ENCODE measurements at places on chromosomes 11 and 22.
A peak's percentile ranks its signal among the peaks of the same experiment; 100 is the strongest.

- no peak for DNase-seq
Observed at GRCh38 chr11:122732342-122733315, 77.1 kb downstream of the UBASH3B start.

GRCh38 chr22:30056015-30056414, 24.2 kb upstream of the HORMAD2 start:
- DNase-seq = no peak

GRCh38 chr11:33598426-33599069, 102.1 kb downstream of the C11orf91 start:
- no peak for DNase-seq

DNA sequence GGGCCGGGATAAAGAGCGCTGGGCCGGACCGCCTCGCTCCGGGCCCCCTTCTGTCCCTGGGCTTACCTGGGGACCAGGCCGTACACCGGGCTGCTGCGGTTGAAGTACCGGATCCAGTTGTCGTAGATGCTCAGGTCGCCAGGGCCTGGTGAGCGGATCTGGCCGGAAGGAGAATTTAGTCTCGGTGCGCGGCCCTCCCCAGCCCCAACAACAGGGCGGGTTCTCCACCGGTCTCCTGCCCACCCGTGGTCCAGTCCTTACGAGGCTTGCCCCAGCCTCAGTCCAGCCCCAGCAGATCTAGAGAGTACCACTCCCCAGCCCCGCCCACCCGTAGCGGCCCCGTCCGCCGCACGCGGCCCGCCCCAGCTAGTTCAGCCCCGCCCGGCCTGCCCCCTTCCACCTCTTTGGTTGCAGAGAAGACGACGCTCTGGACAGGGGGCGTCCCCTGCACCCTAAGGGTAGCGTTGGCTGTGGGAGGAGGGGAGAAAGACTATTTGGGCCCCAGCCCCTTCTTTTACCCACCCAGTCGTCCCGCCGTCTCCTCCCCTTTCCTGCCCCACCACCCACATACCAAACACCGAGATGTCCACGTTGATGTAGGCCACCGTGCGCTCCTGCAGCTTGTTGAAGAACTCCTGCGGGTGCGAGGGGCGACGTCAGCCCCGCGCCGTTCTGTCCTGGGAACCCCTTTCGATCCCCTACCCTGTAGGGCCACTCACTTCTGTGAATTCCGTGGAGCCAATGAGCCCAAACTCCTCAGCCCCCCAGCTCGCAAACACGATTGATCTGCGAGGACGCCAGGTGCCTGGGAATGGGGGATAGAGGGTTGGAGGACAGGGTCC, 6.8 kb downstream of the SAC3D1 start:
- no peak for DNase-seq

DNA sequence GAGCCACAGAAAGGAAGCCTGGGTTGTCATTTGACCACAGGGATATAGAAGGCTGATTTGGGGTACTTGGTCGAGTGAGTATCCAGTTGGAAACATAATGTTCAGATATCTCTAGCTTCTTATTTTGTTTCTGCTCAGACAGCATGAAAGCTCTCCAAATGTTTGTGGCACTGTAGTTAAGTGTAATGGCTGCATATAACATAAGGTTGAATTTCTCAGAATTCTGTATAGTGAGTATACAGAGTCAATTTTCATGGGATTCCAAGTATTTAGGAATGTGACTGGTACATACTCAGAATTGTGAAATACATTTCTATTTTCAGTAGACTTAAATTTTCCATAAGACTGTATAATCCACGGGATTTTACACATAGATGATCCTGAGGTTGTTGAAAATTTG, 2102.1 kb upstream of the RAG2 start:
- no peak for DNase-seq

GRCh38 chr11:124170801-124171586, 12.2 kb upstream of the OR10D3 start:
- no peak for DNase-seq

DNA sequence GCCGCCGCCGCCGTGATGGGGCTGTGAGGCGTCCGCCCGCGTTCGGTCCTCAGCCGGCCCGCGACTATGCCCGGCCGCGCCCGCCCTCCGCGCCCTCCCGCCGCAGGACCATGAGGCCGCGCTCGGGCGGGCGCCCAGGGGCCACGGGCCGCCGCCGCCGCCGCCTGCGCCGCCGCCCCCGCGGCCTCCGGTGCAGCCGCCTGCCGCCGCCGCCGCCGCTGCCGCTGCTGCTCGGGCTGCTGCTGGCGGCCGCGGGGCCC, 215 bp downstream of the ZNRF3 start:
- DNase-seq = no peak

GRCh38 chr11:12508151-12508751, 130.9 kb downstream of the PARVA start:
- DNase-seq = no peak

GRCh38 chr11:116698080-116698479, 74.7 kb downstream of the BUD13 start:
- no peak for DNase-seq

- no peak for DNase-seq
Observed at GRCh38 chr11:35223371-35223796, 84.4 kb downstream of the CD44 start.

- DNase-seq = no peak
Observed at GRCh38 chr22:25120093-25120561, 79.5 kb upstream of the CRYBB3 start.

DNA sequence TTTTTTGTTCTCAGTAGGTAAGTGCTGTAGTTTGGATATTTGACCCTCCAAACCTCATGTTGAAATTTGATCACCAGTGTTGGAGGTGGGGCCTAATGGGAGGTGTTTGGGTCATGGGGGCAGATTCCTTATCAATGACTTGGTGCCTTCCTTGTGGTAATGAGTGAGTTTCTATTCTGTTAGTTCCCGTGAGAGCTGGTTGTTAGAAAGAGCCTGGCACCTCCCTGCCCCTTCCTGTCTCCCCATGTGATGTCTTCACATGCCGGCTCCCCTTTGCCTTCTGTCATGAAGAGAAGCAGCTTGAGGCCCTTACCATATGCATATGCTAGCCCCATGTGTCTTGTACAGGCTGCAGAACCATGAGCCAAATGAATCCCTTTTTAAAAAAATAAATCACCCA, 138.3 kb downstream of the TMEM135 start:
- no peak for DNase-seq

DNA sequence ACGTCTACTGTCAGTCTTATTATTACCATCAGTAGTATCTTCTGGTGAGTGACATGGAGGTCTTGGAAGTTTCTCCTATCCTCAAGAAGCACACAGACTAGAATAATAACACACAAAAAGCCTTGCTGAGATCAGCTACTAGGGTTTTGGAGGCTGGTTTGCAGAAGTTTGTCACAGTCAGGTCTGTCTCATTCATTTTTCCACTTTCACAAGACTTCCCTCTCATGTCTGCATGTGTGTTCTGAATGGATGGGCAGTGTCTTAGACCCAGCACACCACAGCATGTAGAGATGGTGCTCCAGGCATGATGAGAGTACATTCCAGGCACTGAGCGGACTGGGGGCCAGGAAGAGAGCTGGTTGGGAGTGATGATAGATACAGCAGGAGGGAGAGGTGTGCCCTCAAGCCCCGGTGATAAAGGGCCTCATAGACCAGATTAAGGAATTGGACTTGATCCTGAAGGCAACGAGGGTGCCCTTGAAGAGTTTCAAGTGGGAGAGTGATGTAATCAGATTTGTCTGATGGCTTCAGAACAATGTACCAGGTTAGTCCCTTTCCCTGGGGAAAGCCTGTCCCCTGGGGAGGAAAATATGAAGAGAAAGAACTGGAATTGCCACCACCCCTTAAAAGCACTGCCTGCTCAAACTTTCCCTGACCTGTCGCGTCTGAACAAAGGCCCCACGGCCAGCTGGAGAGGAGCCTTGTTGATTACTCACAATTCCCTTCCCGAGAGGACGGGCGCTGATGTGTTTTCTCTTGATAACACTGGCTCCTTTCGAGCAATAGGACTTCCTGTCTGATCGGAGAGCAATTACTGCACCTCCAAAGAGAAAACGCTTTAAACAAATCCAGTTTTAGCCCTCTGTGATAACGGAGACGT, 45.1 kb upstream of the LMO2 start:
- DNase-seq = no peak

GRCh38 chr11:66373265-66373664, 1.7 kb upstream of the SLC29A2 start:
- DNase-seq = no peak

DNA sequence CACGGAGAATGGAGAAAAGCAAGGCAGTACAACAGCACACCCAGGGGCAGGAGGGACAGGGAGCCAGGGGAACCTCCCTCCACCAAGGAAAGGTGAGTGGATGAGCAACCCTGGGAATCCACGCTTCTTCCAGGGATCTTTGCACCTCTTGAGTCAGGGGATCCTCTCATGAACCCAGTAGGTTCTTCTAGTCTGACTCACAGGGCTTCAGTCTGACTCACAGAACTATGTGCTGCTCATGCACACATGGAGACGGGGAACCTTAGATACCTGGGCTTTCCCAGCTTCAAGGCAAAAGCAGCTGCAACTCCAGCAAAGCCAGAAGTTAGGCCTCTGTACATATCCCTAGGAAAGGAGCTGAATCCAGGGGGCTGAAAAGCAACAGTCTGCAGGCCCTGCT, 1021.4 kb upstream of the TENM4 start:
- DNase-seq = no peak

- DNase-seq = no peak
Observed at GRCh38 chr11:104897891-104898684, at the start of gene CASP12. TSS of gene CASP12 (minus strand) at chr11:104898460.

DNA sequence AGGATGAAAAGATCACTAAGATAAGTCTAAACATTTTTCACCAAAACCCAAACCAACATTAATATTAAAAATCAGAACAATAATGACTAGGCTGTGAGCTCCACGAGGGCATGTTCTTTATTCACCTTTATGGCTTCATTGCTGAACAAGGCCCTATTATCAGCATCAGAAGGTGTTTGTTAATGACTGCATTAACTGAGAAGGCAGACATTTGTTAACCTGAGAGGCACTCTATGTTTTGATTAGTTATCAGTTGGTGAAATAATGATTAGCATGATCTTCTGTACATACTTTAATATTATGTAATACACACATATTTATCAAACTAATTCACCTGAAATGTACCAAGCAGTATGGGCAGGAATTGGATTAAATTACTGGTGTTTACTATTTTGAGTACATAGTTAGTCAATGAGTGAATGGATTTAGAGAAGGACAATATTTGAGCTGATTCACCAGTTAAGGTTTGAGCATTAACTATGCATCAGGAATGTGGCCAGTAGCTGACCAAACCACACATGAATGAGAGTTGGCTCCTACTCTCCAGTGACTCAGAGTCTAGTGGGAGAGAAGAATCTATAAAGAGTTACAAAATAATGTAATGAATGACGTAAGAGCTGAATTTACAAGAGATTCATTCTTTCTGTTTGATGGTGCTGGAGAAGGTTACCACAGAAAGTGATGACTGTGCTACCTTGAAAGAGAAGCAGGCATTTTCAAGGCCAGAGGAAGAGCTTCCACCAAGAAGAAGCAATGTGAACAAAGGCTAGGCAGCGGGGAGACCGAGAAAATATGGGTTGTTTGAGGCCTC, 6.7 kb downstream of the IL18 start:
- no peak for DNase-seq

- DNase-seq = no peak
Observed at GRCh38 chr22:35681454-35682052, 33.3 kb downstream of the APOL6 start.

GRCh38 chr22:30591588-30592359, at the start of gene PES1:
TSS of gene PES1 (minus strand) at chr22:30591910. CDS start at chr22:30591833, 77 bp downstream.
- peak; percentile 88 for DNase-seq

DNA sequence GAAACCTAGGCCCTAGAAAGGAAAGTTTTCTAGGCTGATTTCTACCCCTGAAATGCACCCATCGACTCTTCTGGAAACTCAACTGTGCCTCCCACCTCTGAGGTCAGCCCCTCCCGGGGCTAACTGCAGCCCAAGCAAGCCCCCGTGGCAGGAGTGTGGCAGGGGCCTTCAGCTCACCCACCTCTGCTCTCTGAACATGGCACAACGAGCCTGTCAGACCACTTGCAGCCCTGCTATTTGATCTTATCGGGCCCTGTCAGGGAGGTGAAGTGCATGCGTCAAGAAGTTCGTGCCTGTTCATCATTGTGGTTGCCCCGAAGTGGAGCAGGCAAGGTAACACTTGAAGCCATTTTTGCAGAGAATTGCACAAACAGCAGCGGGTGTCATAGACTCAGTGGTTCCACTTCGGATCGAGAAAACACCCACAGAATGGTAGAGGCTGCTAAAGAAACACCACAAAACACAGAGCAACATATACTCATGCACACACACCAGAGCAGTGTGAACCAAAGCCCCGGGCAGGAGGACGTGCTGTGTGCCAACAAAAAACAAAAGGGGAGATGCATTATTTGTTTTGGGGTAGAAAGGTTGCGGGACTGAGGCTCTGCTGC, 262.7 kb downstream of the ETS1 start:
- peak; percentile 63 for DNase-seq

DNA sequence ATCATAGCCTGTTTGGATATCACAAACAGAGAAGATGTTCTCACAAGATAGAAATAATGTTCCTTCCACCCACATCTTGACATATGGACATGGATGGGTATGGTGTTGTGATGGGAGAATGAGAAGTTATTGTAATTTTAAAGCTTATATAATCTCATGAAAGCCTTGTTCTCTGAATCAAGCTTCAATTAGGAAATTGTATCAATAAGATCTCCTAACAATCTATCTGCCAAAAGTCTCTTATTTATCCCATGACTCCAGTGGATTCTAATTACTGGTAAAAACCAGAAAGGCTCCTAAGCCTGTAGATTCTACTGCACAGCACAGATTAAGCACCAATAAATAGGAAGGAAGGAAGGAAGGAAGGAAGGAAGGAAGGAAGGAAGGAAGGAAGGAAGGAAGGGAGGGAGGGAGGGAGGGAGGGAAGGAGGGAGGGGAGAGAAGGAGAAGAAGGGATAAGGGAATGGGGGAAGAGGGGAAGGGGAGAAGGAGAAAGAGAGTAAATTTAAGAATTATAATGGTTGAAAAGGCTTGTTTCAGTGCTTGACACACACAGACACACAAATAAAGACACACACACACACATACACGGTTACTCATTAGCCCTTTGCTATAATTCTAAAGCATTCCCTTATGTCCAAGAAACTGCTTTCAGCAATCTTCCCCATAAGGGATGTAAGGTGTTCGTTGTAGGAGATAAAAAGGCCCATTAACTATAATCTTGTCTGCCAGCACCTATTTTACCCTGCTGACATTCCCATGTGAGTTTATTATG, 258.0 kb upstream of the API5 start:
- no peak for DNase-seq

DNA sequence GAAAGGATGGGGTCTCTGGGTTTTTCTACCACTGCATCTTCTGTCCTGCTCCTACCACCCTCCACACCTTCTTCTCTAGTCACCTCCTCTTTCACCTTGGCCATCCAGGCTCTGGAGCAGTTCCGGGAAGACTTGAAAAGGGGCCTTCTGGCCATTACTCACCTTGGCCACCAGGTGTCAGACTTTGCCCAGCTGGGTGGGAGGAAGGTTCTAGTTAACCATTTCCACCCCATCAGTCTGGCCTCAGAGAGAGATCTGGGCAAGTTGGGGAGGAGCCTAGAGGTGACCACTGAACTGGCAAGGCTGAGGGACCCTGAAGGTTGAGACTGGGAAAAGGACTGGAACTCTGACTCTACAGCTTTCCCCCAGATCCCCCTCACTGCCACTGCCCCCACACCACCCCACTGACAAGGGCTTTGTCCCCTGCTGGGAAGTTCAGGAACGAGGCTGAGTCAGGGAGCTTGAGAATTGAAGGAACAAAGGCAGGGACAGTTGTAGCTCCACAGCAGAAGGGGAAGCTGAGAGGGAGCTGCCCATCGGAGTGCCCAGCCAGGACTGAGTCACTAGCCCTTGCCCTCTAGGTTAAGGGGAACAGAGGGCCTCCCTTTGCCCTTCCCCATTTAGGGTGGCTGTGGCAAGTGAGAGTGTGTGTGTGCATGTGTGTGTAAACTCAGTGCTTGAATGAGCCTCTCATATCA, 3.7 kb upstream of the POLD4 start:
- DNase-seq = peak; percentile 51

Data from stimulated activated CD8-positive, alpha-beta memory T cell treated with anti-CD3 and anti-CD28 coated beads, Interleukin-4, amount 100 ng/mL, for 1 hour (primary cell).